ENCODE measurements at places on chromosomes 4 and X.

DNA sequence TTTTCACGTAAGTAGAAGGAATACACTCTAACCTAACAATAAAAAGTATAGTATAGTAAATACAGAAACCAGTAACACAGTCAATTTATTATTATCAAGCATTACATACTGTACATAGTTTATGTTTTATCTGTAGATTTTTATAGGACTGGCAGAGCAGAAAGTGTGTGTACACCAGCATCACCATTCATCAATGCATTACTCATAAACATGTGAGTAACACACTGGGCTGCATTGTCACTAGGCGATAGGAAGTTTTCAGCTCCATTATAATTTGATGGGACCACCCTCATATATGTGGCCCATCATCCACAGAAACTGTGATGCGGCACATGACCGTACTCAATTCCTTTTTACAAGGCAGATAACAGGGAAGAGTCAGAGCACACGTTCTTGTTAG lies 137.8 kb upstream of the RBPJ start:
- DNase-seq, result peak; percentile 20

DNA sequence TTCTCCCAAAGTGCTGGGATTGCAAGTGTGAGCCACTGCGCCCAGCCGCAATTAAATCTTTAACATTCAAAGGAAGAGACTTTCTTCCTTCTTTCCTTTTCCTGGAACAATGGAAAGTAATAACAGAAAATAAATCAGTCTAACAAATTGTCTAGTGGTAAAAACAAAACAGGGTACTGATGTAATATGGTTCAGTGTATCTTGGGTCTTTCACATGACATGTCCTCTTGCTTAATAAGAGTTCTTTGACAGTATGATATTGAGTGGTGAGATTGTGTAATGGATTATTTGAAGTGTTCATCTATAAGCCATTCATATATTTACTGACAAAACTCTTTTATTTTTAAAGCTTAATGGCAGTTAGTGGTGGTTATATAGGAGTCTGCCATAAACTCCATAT lies 256.6 kb downstream of the SPRY1 start:
- no peak for DNase-seq

- no peak for DNase-seq
These were observed 125.3 kb upstream of the IL15 start for GRCh38 chr4:141511055-141511454.

- peak; percentile 27 for DNase-seq
These were observed 416.3 kb downstream of the PCDH10 start for GRCh38 chr4:133565379-133565778.

- DNase-seq, result no peak
These were observed 9.4 kb upstream of the CDS1 start for GRCh38 chr4:84573385-84574068.

DNA sequence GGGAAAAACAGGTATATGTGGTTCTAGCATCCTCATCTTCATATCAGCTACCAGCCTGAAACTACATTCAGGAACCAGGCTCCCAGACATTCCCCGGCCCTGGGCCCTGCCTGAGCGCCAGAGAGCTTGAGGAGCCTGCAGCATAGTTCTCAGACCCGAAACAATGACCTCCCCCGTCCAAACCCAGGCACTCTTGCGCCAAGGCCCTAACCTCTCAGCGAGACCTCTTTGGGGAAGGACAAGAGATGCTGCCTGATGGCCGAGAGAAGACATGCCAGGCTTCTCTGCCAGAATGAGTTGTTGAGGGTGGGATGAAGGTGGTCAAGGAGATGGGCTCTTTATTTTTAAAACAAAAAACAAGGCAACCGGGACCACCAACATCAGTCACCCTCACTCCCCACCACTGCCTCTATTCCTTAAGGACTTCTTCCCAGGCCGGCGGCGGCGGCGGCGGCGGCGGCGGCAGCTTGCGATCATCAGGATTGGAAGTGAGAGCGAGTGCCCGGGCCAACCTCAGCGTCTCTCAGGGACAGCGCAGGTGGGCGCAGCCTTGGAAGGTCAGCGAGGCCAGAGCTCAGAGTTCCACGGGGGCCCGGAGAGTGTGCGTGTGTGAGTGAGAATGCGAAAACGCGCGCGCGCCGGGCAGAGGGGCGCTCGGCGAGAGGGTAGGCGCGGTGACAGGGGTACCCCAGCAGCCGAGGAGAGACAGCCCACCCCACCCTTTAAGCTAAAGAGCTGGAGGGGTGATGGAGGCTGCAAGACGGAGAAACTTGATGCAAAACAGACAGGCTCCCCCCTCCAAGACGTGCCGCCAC lies 601 bp downstream of the INPP4B start:
- DNase-seq, result no peak

DNA sequence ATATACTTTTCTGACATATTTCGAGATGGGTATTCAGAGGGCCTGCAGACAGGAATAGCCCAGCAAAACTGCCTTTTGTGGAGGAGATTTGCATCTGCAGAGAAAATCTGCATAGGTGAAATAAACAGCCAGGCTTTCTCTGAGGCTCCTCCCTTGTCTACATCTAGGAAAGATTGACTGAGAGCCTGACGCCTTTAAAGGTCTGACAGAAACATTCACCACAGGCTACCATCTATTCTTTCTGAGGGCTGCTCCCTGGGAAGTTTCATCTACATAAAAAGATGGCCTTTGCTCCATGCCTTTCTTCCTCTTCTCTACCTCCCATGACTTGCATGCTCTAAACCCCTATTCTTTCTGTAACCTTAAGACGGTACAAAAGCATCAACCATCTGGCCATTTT lies 55.0 kb upstream of the AP1S2 start:
- DNase-seq, result no peak

- DNase-seq, result no peak
These were observed 95.3 kb downstream of the FANCB start for GRCh38 chrX:14777525-14777924.

DNA sequence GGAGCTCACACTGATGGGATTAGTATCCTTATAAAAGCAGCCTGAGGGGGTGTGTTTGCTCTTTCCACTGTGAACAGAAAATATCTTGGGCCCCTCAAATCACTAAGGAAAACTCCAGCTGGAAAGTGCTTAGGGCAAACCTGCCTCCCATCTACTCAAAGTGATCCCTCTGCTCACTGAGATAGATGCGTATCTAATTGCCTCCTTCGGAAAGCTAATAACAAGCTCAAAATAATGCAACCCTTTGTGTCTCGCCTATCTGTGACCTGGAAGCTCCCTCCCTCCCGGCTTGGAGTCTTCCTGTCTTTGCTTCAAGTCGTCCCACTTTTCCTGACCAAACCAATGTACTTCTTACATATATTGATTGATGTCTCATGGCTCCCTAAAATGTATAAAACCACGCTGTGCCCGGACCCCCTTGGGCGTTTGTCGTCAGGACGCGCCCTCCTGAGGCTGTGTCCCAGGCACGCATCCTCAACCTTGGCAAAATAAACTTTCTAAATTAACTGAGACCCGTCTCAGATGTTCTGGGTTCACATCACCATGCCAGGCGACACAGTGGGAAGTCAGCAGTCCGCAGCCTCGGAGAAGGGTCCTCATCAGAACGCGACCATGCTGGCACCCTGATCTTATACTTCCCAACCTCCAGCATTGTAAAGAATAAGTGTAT lies 34.1 kb upstream of the SORCS2 start:
- no peak for DNase-seq

- DNase-seq, result no peak
These were observed 60.1 kb downstream of the SH3RF1 start for GRCh38 chr4:169210504-169211118.

DNA sequence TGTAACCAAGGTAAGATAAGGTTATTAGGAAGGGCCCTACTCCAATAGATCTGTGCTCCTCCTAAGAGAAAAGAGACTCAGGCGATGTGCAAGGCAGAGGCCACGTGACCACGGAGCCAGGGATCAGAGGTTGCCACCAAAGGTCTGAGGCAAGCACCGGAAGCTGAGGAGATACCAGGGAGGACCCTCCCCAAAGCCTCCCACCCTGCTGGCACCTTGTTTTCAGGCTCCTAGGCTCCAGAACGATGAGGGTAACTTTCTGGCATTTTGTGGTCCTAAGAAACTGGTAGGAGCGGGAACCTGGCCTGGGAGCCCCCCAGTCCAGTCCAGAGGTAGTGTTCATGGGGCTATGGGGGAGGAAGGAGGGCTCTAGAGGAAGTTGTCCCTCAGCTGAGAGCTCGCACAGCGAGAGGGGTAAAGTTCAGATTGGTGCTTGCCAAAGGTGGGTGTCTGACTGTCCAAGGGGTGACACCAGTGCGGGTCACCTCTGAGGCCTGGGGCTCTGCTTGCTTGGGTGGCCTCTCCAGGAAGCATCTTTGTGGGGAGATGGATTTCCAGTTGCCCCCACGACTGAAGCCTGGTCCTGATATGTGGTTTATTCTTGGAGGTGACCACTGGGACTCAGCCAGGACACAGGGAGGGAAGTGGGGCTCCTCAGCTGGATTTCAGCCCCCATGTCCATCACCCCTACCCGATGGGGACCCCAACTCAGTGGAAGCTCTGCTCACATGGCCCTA lies 7.5 kb upstream of the LETM1 start:
- DNase-seq, result no peak

All from RWPE1 (cell line).